COR-L47 (cell line): ENCODE measurements at places on chromosomes 2 and 18.

- no peak for DNase-seq
Measured at GRCh38 chr18:3305354-3305762, 43.4 kb downstream of the MYL12B start.

GRCh38 chr2:107743274-107743673, 83.4 kb upstream of the RGPD4 start:
- DNase-seq = no peak

DNA sequence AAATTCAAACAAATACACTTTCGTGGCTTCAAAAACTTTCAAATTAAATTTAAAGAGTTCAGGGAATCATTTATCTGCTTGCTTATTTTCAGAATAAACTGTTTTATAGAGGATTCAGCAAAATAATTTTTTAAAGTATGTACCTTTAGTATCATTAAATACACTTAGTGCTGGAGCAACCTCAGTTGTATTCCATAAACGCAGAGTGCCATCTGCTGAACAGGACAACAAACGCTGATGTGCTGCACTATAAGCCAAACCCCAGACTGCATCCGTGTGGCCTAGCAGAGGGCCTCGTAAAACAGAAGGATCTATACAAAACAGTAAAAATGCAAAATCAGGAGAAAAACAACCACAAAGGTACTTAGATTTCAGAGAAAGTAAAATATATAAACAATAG, 108.6 kb downstream of the STRN start:
- DNase-seq = no peak

- DNase-seq = no peak
Measured at GRCh38 chr2:237391140-237391539, 22.8 kb downstream of the COL6A3 start.

DNA sequence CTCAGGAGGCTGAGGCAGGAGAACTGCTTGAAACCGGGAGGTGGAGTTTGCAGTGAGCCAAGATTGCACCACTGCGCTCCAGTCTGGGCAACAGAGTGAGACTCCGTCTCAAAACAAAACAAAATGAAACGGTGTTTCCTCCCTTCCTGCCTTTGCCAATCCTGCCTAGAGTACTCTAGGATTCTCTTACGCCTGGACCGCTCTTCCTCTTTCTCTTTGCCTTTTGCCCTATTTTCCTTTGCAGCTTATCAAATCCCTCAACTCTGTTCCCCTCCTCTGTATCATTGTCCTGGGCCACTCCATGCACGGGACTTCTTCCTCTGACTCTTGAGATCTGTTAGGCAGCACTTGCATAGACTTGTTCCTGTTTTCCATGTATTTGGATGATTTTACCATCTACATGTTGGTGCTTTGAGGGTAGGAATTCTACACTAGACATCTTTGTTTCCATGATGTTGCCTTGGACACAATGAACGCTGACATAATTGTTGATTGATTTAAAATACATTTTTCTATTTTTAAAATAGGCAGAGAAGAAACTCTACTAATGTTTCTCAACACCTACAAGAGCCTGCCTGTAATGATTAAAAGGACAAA, 24.8 kb upstream of the ACYP2 start:
- no peak for DNase-seq

- DNase-seq = no peak
Measured at GRCh38 chr2:26410764-26411243, 9.1 kb downstream of the DRC1 start.
